ENCODE measurements at places on chromosomes 12 and 14.

DNA sequence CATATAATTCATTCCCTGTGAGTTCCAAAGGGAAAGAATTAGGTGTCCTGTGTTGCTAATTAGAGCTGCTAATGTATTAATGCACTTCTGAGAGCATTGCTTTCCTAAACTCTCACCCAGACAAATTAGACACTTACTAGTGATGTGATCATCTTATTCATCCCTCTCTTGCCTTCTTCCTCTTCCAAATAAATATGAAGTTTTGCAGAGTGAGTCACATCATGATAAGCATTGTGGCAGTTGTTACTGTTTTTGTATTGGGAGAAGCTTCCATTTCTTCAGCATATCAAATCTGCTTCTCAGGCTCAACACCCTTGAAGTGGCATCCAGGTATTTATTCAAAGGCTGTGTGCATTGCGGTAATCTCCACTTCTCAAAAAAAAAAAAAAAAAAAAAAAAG, 37.3 kb upstream of the E2F7 start:
- no peak for DNase-seq

- DNase-seq: no peak
Measured at GRCh38 chr12:132238884-132239283, 90.5 kb downstream of the GALNT9 start.

- no peak for DNase-seq
Measured at GRCh38 chr12:57615637-57616036, 4.4 kb downstream of the ARHGEF25 start.

GRCh38 chr12:14860490-14860889, 17.2 kb upstream of the ART4 start:
- no peak for DNase-seq

- no peak for DNase-seq
Measured at GRCh38 chr12:27123642-27124041, 41.3 kb upstream of the C12orf71 start.

- no peak for DNase-seq
Measured at GRCh38 chr14:24075485-24076301, 4.3 kb downstream of the CPNE6 start.

DNA sequence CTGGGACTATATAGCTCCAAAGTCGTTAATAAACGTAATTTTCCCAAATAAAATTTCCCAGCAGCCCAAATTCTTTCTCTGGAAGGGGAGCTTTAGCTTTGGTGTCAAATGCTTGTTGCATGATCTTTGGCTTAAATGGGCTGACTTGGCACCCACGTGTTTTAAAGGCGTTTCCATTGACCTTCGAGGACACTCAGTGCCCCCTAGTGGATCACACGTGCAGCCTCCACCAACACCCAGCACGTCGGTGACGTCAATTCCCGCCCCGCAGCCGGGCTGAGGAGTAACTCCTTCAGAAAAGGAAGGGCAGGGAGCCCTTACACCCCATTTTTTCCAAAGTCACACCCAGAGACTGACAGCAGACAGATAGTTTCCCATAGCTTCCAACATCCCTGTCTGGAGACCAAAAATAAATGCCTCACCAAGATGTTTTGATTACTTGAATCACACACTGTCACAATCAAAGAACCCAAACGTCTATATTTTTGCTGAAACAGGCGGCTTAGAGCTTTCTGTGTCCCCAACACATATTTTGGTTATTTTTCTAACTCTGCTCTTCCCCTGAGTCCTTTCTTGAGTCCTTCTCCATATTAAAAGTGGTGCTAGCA, 707.9 kb downstream of the AACS start:
- no peak for DNase-seq

- DNase-seq: no peak
Measured at GRCh38 chr12:79769189-79769859, 78.6 kb upstream of the PAWR start.

GRCh38 chr12:89970722-89971121, 262.1 kb upstream of the ATP2B1 start:
- no peak for DNase-seq

- DNase-seq: no peak
Measured at GRCh38 chr14:98958048-98958631, 313.9 kb downstream of the BCL11B start.

DNA sequence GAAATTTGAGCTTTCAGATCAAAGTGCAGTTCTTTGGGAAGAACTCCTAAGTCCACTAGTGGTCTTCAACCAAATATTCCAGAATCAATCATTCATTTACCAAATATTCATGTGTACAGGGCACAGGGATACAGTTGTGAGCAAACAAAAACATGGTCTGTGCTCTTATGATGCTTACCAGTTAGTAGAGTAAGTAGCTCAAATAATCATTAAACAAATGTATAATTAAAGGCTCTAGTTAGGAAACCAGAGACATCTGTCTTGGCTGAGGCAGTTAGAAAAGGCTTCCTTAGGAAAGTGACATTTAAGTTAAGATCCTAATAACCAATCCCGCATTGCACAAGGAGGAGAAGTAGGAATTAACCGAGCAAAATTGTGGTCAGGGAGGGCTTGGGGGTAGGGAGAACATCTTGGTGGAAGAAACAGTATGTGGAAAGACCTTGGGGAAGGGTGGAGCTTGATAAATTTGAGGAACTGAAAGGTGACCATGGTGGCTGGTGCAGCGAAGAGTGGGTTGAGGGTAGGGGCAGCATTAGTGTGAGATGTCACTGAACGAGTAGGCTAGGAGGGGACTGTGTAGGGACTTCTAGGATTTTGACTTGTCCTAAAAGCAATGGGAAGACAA, 40.0 kb downstream of the PEBP1 start:
- no peak for DNase-seq

- DNase-seq: no peak
Measured at GRCh38 chr12:45268672-45269411, 52.9 kb downstream of the ANO6 start.

DNA sequence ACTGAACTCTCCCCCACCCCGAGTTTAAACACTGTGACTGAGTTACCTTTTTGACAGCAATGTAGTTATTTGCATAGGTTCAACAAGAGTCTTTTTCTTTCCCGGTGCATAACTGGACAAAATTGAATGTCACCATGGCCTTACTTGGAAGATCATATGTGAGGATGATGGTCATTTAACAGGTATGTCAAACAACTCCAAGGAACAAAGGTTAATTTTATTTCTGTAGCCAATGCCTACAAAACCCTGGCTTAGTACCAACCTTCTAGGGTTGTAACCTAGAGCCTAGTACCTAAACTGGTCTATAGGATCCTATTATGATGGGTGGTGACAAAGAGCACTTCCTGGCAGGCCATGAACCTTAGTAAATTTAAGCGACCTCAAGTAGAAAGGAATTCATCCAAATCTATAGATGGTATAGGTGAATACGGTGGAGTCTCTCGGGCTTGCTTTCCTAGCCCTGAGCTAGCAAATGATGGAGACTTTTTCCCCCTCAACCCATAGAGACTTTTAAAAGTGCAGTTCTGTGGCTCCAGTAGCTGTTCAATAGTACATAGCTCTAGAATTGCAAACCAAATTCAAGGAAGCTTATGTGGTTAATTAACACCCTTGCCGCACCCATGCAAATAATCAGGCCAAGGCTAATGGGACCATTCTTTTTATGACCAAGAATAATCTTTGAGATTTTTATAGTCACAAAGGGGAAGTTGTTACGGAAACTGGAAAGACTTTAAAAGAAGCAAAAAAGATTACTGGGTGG, 89.0 kb downstream of the SLC38A1 start:
- DNase-seq: no peak

GRCh38 chr12:25458047-25458552, 95.0 kb downstream of the LMNTD1 start:
- DNase-seq: no peak
